ENCODE measurements at places on chromosomes 4 and X.

DNA sequence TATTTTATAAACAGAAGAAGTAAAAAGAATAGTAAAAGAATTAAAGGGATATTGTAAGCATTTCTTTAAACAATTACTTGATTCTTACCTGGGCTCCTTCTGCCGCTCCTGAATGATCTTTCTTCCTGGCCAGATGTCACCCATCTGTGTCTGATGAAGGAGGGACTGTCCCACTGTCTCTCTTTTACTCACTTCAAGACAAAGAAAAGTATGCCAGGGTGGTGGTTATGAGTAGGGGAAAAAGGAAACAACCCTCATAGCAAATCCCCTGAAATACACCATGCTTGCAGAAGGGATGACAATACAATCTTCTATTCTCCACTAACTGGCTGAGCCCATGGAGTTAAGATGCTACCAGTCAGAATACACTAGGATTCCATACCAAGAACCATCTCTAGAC, 31.1 kb downstream of the SYTL4 start:
- no peak for DNase-seq

GRCh38 chr4:2662598-2662997, 93.5 kb downstream of the TNIP2 start:
- peak; percentile 83 for DNase-seq

DNA sequence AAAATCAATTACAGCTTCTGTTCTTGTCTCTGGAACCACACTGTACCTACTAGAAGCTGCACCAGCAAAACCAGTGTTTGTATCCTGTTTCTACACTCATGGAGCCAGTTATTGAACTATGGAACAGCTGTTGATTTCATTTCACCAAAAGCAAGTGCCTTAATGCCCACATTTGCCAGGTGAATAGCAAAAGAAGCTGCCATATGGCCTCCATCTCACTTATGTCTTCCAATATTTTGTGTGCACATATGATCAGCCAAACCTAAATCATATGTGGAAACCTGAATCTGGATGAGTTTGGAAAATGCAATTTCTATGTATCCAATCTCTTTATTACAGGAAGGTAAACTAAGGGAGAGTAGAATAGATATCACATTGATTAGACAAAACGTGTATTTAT, 415.8 kb upstream of the GRID2 start:
- no peak for DNase-seq

DNA sequence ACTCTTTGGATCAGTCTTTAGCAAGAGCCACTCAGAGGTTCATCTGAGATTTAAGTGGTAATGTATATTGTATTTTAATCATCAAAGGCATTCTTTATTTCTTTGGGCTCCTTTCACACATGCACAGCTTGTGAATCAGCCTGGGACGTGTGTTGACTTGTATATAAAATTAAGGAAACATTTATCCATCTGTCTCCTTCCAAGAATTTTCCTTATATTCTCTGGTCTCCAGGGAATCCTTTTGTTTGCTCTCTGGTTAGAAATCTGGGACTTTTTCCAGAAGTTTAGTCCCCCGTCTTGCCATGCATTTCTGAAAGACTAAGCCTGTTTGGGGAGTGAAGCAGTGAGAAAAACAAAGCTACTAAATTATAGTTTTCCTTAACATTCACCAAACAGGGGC, 212.3 kb downstream of the DCAF12L2 start:
- no peak for DNase-seq

- DNase-seq: no peak
Observed at GRCh38 chr4:64195582-64195981, 213.7 kb downstream of the TECRL start.

GRCh38 chrX:16852617-16853179, 17.5 kb downstream of the RBBP7 start:
- DNase-seq: no peak

DNA sequence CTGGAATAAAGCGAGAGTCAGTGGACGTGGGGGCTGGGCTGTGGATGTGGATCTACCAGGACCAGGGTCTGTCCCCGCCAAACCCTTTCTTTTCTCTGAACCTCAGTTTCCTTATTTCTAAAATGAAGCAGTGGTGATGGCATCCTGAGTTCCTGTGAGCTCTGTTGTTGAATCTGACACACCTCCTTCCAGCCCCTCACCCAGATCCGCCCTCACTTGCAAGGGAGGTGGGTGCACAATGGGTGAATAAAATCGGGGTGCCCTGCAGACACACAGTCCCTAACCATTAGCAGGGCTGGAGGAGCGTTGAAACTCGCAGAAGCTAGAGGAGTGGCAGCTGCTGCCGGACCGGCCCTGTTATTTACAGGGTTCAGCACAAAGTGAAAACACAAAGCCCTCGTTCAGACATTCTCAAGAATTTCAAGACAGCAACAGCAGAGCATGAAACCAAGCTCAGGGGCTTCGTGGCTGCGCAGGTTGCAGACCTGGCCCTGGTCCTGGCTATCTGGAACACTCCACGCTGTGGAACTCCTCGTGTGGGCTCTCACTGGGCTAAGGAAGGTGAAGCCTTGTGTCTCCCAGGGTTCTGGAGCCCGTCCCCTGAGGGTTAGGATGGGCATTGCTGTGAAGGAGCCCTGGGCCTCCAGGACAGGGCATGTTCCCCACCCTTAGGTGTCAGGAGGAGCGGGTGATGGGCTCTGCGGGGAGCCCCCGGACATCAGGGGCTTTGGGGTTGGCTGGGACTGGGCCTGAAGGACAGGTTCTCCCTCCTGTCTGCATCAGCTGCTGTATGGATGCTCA, 42.9 kb downstream of the PSAPL1 start:
- DNase-seq: no peak

GRCh38 chr4:168694667-168695066, 197.8 kb downstream of the PALLD start:
- no peak for DNase-seq

DNA sequence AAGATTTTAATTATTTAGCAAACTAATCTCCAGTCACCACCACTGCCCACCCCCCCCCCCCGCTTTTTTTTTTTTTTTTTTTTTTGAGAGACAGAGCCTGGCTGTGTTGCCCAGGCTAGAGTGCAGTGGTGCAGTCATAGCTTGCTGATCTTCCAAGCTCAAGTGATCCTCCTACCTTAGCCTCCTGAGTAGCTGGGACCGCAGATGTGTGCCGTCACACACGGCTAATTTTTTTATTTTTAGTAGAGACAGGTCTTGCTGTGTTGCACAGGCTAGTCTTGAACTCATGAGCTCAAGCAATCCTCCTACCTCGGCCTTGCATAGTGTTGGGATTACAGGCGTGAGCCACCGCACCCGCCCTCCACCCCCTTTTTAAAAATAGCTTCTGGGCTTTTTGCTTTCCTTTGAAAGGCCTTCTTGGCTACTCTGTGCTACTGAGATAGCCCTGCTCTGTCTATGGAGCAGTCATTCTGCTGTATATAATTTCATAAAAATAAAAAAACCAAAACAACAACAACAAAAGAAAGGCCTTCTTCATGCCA, 18.7 kb downstream of the TXLNG start:
- no peak for DNase-seq

DNA sequence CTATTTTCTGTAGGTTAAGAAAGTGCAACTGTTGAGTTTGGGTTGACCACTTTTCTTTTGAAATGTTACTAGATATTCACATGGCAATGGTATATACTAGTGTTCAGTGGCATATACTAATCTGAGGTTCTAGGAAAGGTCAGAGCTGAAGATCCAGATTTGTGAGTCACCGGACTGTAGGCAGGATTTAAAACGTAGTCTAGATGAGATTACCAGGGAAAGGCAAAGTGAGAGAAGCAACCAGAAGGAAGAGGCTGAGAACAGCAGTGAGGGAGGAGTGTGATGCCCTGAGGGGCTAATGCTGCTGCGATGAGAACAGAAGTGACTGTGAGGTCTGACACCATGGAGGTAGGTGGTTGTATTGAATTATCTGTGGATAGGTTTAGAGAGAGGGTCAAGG, 9.7 kb upstream of the PLA2G12A start:
- no peak for DNase-seq

DNA sequence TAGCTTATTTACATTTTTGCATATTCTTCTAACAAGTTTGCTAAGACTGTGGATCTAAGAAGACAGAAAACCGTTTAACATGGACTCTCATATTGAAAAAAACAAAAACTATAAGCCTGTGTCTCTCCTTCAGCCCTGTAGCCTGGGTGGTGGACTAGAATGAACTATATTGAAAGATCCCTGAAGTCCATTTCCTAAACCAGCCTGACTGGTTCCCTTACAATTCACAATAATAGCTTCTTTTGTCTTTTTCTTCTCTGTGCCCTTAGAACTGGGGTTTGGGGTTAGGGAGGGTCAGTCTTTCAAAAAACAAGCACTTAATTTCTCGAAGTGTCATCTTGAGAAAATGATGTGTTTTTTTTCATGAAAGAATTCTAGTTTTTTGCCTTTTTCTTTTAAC, 59.0 kb downstream of the GSTCD start:
- no peak for DNase-seq

GRCh38 chrX:66035667-66036066, 4.2 kb downstream of the VSIG4 start:
- no peak for DNase-seq

DNA sequence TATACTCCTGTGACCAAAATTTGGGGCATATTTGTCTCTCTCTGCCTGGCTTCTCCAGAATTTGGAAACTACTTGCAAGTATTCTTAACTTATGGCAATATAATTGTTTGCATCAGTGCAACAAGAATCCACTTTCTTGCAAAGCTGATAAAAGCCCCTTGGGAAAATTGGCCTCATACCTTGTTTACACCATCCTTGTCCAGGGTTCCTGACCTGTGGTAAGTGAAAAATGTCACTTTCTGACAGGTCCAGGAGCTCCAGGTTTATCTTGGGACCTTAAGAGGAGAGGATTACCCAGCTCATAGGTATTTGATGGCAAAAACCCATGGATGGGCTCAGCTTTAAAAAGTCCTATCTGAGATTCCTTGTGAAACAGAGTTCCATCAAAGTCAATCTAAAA, 29.3 kb upstream of the CXCL13 start:
- no peak for DNase-seq

- DNase-seq: no peak
Observed at GRCh38 chrX:9542761-9543111, 77.9 kb downstream of the TBL1X start.

DNA sequence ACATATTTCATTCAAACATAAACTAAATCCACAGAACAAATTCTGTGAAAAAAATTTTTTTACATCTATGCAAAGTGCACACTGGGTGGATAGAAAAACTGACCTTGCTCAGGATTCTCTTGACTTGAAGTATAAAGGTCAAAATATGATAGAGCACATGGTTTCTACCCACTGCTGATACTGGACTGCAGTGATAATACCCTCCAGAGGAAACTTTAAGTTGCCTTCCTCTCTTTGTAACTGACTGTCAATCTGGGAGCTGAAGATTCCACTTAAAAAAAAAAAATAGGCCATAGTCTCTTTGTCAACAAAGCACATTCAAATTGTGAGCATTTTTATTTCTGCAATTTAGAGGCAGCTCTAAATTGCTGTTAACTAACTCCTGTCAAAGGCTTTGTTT, 3.2 kb upstream of the AMMECR1 start:
- DNase-seq: no peak

GRCh38 chrX:29468911-29469494, 746.4 kb upstream of the MAGEB2 start:
- DNase-seq: no peak

GRCh38 chr4:27407616-27408015, 547.0 kb downstream of the STIM2 start:
- DNase-seq: no peak

- no peak for DNase-seq
Observed at GRCh38 chr4:184419976-184420375, 54.4 kb downstream of the IRF2 start.

DNA sequence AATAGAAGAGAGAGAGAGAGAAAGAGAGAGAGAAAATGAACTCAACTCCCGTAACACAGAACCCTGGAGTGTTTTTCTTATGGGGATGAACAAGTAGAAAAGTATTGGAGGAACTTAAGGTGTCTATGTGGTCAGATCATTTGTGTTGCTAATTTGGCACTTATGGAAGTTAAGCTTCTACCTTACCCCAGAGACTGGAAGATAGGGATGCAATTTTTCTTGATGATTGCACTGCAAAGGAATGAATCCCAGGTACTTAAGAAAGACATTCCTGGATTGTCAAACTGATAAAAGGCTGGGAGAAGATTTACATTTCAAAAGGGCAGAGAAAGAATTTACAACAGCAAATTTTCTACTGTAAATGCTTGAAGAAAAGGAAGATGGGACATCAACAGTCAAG, 57.2 kb downstream of the MAP9 start:
- no peak for DNase-seq

Data from suppressor macrophage treated with lipopolysaccharide for 1 hour (primary cell).